ENCODE measurements at places on chromosomes 7 and 10.
A peak's percentile ranks its signal among the peaks of the same experiment; 100 is the strongest.

DNA sequence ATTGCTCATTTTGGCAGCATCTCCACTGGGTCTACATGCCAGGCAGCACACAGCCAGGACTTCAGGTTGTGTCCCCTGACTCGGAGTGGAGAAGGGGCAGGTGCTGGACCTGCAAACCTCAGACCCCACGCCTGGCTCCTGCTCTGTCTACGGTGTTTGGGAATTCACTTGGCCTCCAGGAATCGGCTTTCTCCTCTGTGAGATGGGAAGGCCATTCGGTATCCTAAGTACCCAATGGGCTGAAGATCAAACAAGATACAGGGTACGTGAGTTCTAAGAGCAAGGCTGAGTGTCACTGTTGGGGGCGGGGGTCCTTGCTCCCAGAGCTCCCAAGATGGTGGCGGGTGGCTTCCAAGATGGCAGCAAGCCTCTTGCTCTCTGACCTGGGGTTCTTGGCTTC is 73.2 kb upstream of the EN2 start:
- H3K27ac ChIP-seq, result no peak overlapping the region
- no peaks in the 10 kb centered on the region for H3K4me1 ChIP-seq
- peaks cover 51% of the 10 kb centered on the region for H3K27me3 ChIP-seq
- no peak for DNase-seq

- H3K4me3 ChIP-seq, result no peak overlapping the region
- no peak overlapping the region for H3K27ac ChIP-seq
- H3K4me1 ChIP-seq, result peaks cover 3% of the 10 kb centered on the region
- DNase-seq, result no peak
- H3K36me3 ChIP-seq, result no peaks in the 10 kb centered on the region
Measured at GRCh38 chr7:70545214-70545613, 586.7 kb upstream of the GALNT17 start.

DNA sequence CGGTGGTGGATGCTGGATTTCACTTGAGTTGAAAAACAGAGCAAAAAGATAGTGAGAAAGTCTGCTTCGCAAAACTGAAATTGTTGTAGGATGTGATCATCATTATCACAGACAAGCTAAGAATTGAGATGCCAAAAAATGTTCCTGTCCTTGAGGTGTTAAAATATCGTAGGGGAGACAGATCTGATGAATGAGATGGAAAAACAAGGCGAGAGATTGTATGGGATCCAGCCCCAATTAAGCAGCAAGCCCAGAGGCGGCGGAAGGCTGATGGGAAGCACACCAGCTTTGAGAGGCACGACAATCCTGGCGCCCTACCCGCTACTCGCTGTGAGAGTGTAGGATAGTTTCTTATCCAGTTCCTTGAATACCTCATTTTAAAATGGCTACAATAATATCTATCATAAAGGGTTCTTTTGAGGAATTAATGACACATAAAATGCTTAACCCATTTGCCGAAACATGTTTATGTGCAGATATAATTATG is 131.1 kb upstream of the PTN start:
- no peak for DNase-seq
- no peak overlapping the region for H3K27ac ChIP-seq
- no peak overlapping the region for H3K4me3 ChIP-seq

DNA sequence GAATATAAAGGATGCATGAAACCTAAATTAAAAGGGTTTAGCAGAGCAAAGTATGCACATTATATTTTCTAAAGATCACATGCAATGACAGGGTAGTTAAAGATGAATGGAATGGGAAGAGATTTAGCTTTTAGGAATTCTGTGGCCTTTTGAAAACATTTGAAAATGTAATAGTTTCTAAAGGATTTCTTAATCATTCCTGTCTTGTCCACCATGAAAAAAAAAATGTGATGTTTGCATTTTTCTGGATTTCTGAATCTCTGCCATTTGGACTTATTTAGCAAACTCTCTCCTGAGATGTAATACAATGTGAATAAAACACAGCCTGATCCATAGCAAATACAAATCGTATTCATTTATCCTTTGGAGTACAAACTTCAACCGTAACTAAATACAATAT is 126.6 kb upstream of the RAB11FIP2 start:
- H3K27me3 ChIP-seq, result no peaks in the 10 kb centered on the region
- no peak for DNase-seq
- no peaks in the 10 kb centered on the region for H3K4me1 ChIP-seq
- H3K36me3 ChIP-seq, result no peaks in the 10 kb centered on the region
- H3K4me3 ChIP-seq, result no peak overlapping the region

- H3K4me1 ChIP-seq, result no peaks in the 10 kb centered on the region
- H3K27ac ChIP-seq, result no peak overlapping the region
- no peak for DNase-seq
- H3K36me3 ChIP-seq, result peaks cover 12% of the 10 kb centered on the region
- H3K4me3 ChIP-seq, result no peak overlapping the region
Measured at GRCh38 chr7:111903797-111904196, 302.4 kb downstream of the DOCK4 start.

DNA sequence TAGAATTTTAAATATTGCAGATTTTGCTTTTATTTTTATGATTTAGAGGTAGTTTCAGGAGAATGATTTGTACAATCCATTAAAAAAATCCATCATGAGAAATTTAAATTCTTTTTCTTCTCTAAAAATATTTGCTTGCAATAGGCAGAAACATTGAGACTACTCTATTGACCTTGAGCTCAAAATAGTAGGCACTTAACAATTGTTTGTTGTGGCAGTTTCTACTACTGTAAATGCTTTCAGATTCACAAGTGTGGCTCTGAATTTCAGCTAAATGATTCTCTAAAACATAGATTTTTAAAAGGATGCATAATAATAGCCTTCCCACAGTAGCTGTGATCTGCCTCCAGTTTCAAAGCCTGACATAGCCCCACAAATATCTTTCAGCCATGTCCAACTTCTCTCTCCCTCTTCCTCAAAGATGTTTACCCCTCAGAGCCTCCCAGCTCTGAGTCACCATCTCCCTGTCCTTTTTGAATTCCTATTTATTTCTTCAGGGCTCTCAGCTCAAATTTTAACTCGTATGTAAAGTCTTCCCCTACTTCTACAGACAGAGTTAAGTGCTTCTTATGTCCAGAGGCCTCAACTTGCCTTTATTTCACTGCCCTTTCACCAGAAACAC is 160.5 kb downstream of the AOAH start:
- H3K27me3 ChIP-seq, result no peaks in the 10 kb centered on the region
- peaks cover 12% of the 10 kb centered on the region for H3K4me1 ChIP-seq
- no peak for DNase-seq
- H3K4me3 ChIP-seq, result no peak overlapping the region
- peaks cover 9% of the 10 kb centered on the region for H3K36me3 ChIP-seq

- no peaks in the 10 kb centered on the region for H3K27me3 ChIP-seq
- H3K36me3 ChIP-seq, result no peaks in the 10 kb centered on the region
- peaks cover 9% of the 10 kb centered on the region for H3K4me1 ChIP-seq
- DNase-seq, result peak; percentile 86
- no peak within 1 kb of the TSS for H3K27ac ChIP-seq
Measured at GRCh38 chr7:21542891-21543527, at the start of gene DNAH11. TSS of gene DNAH11 (plus strand) at chr7:21543039. CDS start at chr7:21543246, 207 bp downstream.

GRCh38 chr7:149720372-149721083 is 52.9 kb downstream of the ZNF467 start:
- no peak overlapping the region for H3K27ac ChIP-seq
- H3K27me3 ChIP-seq, result no peaks in the 10 kb centered on the region
- no peaks in the 10 kb centered on the region for H3K4me1 ChIP-seq

GRCh38 chr7:85829817-85830432 is 643.1 kb upstream of the SEMA3D start:
- no peak overlapping the region for H3K27ac ChIP-seq
- H3K4me3 ChIP-seq, result no peak overlapping the region
- H3K36me3 ChIP-seq, result no peaks in the 10 kb centered on the region

- no peaks in the 10 kb centered on the region for H3K36me3 ChIP-seq
- no peak overlapping the region for H3K4me3 ChIP-seq
Measured at GRCh38 chr7:115009139-115009538, 87.2 kb downstream of the MDFIC start.

- H3K4me1 ChIP-seq, result peaks cover 2% of the 10 kb centered on the region
- H3K27ac ChIP-seq, result no peak overlapping the region
- no peaks in the 10 kb centered on the region for H3K27me3 ChIP-seq
- DNase-seq, result no peak
Measured at GRCh38 chr7:121666306-121666705, 206.7 kb upstream of the PTPRZ1 start.

- H3K4me1 ChIP-seq, result no peaks in the 10 kb centered on the region
- H3K27me3 ChIP-seq, result no peaks in the 10 kb centered on the region
Measured at GRCh38 chr10:24706479-24707118, 17.1 kb downstream of the ARHGAP21 start.

DNA sequence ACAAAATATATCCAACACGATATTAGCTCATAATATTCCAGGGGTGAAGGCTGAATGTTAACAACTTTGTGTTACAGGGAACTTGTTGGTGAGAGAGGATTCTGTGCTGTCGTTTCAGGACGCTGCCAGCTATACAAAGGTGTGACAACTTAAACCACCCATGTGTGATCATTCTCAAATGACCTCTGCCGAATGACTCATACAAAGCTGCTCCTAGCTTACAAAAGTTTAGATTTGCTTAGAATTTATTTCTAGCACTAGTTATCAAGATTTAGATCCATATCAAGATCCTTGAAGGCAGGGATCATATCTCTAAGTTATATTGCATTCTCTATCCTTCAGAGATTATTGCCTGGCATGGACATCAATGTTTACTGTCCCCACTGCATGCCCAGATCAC is 65.3 kb downstream of the COBL start:
- H3K4me3 ChIP-seq, result no peak overlapping the region
- DNase-seq, result no peak
- no peaks in the 10 kb centered on the region for H3K27me3 ChIP-seq
- no peak overlapping the region for H3K27ac ChIP-seq
- peaks cover 4% of the 10 kb centered on the region for H3K4me1 ChIP-seq
- H3K36me3 ChIP-seq, result no peaks in the 10 kb centered on the region

GRCh38 chr10:73493781-73494180 is 2.0 kb downstream of the PPP3CB start:
- H3K4me1 ChIP-seq, result no peaks in the 10 kb centered on the region
- H3K27me3 ChIP-seq, result no peaks in the 10 kb centered on the region
- peaks cover 8% of the 10 kb centered on the region for H3K36me3 ChIP-seq
- peak overlapping the region; percentile 41 for H3K4me3 ChIP-seq

DNA sequence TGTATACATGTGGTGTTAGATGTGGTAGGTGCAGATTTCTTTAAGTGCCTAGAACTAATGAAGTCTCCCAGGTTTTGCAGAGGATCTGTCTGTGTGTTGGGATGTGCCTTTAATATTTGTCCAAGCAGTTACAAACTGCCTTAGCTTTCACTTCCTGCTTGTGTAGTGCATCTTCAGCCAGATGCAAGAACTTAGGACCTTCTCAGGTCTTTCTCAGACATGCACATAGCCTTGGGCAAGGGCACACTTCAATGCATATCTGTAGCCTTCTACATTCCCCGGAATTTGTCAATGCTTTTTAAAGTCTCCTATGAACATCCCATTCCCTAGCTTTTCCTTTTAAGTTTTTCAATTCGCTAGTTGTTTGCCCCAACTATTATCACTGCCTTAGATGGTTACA is 47.2 kb upstream of the SLC39A12 start:
- no peaks in the 10 kb centered on the region for H3K27me3 ChIP-seq
- no peak overlapping the region for H3K4me3 ChIP-seq
- H3K27ac ChIP-seq, result no peak overlapping the region
- H3K36me3 ChIP-seq, result no peaks in the 10 kb centered on the region

DNA sequence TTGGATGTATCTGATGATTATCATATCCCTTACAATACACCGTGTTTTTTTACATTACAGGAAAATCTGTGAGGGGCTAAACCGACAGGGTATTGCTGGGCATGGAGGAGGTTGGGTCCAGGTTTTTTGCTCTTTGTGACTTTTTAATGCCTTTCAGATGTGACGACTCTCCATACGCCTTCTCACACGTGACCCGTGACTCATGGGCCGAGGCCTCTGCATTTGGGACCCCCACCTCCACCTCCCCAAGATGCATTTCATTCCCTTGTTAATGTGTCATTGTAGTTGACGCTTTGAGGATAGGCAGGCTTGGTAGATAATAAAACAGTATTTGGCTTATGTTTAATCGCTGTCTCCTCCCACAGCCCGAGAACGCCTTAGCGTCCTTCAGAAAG is 95.3 kb downstream of the CUX1 start:
- peaks cover 6% of the 10 kb centered on the region for H3K4me1 ChIP-seq
- no peak overlapping the region for H3K4me3 ChIP-seq
- no peak for DNase-seq

DNA sequence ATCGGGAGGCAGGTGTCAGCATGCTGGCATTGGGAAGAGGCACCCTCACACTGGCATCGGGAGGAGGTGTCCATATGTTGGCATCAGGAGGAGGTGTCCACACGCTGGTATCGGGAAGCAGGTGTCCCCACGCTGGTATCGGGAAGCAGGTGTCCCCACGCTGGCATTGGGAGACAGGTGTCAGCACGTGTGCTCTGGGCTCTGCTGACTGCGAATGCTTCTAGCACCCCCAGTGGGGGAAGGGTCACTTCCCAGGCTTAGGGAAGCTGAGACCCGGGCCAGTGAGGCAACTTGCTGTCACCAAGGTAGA is 92.5 kb upstream of the IKZF1 start:
- H3K4me1 ChIP-seq, result no peaks in the 10 kb centered on the region
- H3K4me3 ChIP-seq, result no peak overlapping the region
- H3K27ac ChIP-seq, result no peak overlapping the region
- H3K27me3 ChIP-seq, result no peaks in the 10 kb centered on the region

- no peak overlapping the region for H3K27ac ChIP-seq
- peaks cover 71% of the 10 kb centered on the region for H3K36me3 ChIP-seq
- no peak overlapping the region for H3K4me3 ChIP-seq
- DNase-seq, result no peak
Measured at GRCh38 chr10:5766189-5766588, 47.0 kb downstream of the GDI2 start.

DNA sequence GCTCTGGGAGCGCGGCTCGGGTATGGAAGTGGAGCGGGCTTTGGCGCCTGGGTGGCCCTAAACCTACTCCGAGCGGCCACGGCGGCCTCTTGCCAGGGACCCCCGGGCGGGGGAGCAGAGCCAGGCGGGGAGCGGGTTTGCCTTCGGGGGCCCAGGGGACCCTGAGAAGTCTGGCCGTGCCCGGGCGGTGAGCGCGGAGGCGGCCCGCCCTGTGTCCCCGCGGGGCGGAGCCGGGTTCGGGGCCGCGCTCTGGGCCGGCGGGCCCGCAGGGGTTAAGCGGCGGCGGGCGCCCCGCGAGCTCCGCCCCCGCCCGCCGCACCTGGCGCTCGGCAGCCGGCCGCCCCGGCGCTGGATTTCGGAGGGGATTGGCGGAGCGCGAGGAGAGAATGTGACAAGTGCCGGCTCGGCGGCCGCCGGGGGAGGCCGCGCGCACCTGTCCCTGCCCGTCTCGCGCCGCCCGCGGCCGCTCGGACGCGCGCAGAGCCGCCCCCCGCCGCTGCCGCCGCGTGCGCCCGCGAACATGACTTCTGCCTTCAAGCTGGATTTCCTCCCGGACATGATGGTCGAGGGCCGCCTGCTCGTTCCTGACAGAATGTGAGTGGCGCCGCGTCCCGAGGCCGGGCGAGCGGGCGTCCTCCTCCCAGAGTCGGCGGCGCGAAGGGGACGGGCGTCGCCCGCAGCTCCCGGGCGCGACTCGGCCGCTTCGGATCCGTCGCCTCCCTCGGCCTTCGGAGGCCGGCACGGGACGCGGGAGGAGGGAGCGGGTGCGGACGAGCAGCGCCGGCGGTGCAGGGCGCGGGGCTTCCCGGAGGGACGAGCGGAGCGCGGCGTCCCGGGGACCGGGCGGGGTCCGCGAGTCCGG is at the start of gene CELF2:
TSS of gene CELF2 (plus strand) at position 303 of the 862 bp plus-strand sequence. CDS start at position 521, 218 bp downstream.
- peak within 1 kb of the TSS; percentile 82 for H3K4me3 ChIP-seq
- peaks cover 2% of the 10 kb centered on the region for H3K27me3 ChIP-seq
- 0 out of 2 replicates have a peak, but pooled peaks cover 2% of the 10 kb centered on the region for H3K4me1 ChIP-seq
- peak; percentile 82 for DNase-seq
- H3K27ac ChIP-seq, result no peak within 1 kb of the TSS

- no peaks in the 10 kb centered on the region for H3K36me3 ChIP-seq
- no peaks in the 10 kb centered on the region for H3K4me1 ChIP-seq
- no peak for DNase-seq
- no peak overlapping the region for H3K27ac ChIP-seq
- no peak overlapping the region for H3K4me3 ChIP-seq
Measured at GRCh38 chr10:132111871-132112341, 46.2 kb downstream of the JAKMIP3 start.
